Mucosa of descending colon (tissue), 3 donors: ENCODE measurements at places on chromosomes 6 and 20. TPM values are rescaled to one million over a fixed set of nuclear protein-coding genes. Genes with fewer than 3 reads are reported as not detected.

The BNIP5 gene
- 8.1 TPM for total RNA-seq

The GFOD1 gene
- total RNA-seq, result 13.2 TPM

The SLC4A11 gene
- total RNA-seq, result 0.31 TPM

The ASXL1 gene
- 52.3 TPM for total RNA-seq

GRCh38 chr6:153729189-153729588 lies 309.9 kb upstream of the OPRM1 start:
- no peak for DNase-seq

GRCh38 chr6:901696-902460 lies 208.9 kb upstream of the EXOC2 start:
- no peak for DNase-seq

DNA sequence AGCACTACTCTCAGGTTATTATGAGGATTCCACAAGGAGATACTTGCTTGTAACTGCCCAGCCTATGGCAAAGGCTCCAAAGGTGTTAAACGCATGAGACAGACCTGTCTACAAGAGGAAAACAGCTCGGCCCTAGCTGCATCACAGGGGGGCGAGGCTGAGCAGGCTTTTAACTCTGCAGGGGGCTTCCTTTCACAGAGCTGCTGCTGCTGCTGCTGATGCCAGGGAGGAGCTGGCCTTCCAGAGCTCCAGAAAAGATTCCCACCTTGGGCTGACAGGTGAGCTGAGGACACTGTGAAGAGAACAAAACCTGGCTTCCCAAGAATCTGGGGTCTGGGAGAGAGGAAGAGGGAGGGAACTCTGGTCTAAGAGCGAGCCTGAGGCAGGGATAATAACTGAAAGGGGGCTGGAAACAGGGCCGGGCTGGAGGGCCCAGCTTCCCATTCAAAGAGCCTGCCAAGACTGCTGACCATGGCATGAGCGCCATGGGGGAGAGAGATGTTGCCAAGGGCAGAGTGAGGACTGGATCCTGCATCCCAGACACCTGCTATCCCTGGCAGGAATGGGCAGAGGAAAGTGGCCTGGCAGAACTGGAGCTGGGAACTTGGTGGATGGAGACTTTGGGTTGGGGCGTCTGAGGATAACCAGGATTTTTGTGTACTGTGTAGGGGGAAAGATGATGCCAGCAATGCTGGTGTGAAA lies 211.1 kb upstream of the LRFN2 start:
- no peak for DNase-seq

GRCh38 chr6:105893741-105894140 lies 192.4 kb upstream of the PRDM1 start:
- DNase-seq, result no peak

The TP53INP2 gene
- total RNA-seq, result 114 TPM

GRCh38 chr6:157838718-157839430 lies 15.8 kb downstream of the SNX9 start:
- no peak for DNase-seq

The GUCA1A gene
- not detected for total RNA-seq

The PI16 gene
- total RNA-seq, result 0.46 TPM

The VGLL2 gene
- not detected for total RNA-seq

DNA sequence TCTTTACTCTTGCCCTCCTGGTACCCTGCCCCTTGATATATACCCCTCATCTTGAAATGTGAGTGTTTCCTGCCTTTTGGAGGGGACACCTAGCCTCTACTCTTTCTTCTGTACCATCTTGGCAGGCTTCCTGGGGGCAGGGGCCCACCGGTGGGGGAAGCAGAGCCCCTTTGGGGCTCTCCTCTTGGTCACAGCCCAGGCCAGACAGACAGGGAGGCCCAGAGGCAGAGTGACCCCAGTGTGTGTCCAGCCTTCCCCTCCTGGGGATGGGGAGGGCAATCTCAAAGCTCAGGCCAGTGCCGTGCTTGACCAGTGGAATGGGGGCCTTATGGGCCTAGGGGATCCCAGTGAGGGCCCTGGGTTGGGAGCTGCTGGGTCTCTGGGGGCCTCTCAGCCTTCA lies 3.6 kb downstream of the ADAM33 start:
- DNase-seq, result no peak

The THEMIS gene
- total RNA-seq, result 2.7 TPM

DNA sequence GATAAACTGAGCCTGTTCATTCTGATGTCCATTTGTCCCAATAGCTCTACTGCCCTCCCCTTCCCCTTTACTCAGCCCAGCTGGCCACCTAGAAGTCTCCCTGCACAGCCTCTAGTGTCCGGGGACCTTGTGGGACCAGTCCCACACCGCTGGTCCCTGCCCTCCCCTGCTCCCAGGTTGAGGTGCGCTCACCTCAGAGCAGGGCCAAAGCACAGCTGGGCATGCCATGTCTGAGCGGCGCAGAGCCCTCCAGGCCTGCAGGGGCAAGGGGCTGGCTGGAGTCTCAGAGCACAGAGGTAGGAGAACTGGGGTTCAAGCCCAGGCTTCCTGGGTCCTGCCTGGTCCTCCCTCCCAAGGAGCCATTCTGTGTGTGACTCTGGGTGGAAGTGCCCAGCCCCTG lies 24.7 kb upstream of the FANCE start:
- no peak for DNase-seq

- DNase-seq, result peak; percentile 98
These were observed 29.0 kb downstream of the HNF4A start for GRCh38 chr20:44384423-44385027.

DNA sequence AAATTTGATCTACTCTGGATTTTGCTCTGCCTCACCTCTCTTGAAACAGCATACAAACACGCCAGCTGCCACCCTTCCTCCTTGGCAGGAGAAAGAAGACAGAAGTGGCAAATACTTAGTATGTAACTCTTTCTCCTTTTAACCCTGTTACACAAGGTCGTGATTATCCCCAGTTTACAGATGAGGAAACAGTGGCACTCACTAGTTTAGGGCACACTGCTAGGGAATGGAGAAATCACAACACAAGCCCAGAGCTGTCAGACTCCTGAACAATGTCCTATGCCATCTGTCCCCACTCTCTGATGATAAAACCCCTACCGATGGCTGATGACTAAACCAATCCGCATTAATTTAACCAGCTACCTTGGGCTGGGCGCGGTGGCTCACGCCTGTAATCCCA lies 79.7 kb downstream of the FGD2 start:
- no peak for DNase-seq

GRCh38 chr6:111846066-111846465 lies 27.2 kb downstream of the FYN start:
- no peak for DNase-seq

DNA sequence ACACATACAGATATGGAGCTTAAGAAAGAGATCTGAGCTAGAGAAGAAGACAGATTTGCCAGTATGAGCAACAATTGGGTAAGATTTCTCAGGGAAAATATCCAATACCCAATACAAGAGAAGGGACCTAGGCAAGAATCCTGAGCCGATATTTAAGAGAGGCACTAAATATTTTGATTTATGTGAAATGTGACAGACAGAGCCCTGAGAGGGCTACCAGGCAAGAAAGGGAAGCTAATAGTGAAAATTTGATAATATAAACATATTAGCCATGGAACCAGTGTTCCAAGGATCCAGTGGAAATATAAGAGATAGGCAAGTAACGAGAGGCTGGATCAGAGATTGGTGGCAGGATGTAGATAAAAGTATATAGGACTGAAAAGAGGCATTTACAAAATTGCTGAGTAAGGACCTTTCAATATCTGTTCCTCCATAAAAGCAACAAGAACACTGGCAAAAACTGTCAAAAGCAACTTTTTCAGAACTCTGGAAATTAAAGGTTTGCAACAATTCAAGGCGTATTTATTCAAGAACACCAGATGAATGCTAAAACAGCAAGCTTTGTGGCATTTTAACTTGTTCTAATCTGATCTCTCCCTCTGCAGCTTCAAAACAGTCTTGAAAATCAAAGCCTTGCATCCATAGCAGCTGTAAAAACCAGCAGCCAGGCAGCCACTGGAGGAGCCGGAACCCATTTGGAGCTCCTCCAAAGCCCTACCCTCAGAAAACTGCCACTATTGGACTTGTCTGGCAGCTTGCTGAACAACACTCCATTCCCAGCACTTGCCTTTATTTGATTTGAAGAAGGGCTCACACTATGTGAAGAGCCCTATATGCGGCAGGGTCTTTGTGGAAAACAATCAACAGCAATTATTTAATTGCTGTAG lies 58.8 kb downstream of the REV3L start:
- DNase-seq, result no peak

DNA sequence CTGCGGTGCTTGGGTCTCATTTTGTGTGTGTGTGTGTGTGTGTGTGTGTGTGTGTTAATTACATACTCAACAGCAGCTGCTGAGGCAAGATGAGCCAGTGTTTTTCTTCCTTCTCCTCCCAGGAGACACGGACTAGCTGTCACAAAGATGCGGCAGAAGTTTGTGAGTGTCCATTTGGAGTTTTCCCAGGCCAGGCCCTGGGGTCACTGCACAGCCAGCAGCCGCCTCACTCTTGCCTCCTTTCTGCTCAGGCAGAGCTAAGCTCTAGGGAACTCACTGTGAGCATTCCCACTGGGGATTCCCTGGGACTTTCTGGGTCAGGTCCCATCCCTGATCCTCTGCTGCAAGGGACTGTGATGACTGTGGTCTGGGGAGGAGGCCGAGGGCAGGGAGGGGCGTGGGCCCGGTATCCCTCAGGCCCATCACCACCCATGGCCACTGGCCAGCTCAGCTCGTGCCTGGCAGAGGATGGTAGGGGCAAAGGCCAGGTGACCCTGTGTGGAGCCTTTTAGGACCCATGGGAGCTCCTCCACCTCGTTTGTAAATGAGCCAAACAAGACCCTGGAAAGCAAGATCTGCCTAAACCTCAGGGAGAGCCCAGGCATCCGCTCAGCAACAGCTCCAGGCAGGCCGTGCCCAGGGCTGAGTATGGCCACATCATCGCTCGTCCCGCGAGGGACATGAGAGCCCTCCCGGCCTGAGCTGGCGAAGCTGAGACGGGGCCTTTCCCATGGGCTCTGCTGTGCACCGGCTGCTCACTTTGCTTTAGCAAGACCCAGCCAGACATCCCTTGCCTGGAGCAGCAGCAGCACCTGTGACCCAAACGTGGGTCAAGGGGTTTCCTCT lies 102.0 kb downstream of the PSMB1 start:
- DNase-seq, result peak; percentile 36

The TRIM10 gene
- 7.8 TPM for total RNA-seq

DNA sequence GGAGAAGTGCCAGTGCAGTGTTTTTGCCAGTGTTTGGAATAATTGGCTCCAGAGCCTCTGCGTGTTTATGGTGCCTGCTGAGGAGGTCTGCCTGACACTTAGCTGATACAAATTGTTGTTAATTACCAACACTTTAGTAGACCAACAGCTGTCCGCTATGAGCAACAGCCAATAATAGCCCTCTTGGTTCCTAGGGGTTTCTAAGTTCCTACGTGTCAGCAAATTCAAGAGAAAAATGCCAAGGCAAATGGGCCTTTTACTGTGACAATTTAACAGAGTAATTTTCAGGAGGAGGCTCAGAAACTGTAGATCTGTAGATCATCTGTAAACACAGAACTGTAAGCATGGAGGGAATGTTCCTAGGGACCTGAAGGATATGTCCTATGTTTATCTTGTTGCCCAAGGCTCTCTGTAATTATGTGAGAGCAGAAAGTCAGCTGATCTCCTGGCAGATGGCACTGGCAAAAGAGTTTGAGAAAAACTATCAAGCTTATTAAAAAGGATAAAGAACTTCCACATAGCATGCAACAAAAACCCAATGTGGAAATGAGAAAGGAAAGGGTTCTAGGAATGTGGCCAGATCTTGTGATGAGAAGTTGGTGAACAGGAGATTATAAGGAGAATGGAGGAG lies 157.7 kb downstream of the GJA1 start:
- no peak for DNase-seq

The OOEP gene
- not detected for total RNA-seq

The GJE1 gene
- total RNA-seq, result not detected

The RIMS4 gene
- 0.51 TPM for total RNA-seq

The CLVS2 gene
- 0.92 TPM for total RNA-seq

The ATXN1 gene
- 87.3 TPM for total RNA-seq

- DNase-seq, result no peak
These were observed 289.9 kb downstream of the PLCB1 start for GRCh38 chr20:8421981-8422380.

- no peak for DNase-seq
These were observed 133.4 kb downstream of the HAO1 start for GRCh38 chr20:7806831-7807230.
